Stimulated activated CD8-positive, alpha-beta memory T cell treated with anti-CD3 and anti-CD28 coated beads, Interleukin-4, amount 100 ng/mL, for 1 hour (primary cell): ENCODE measurements at places on chromosomes 2 and 18.

- no peak for DNase-seq
Measured at GRCh38 chr2:191298306-191298705, 53.1 kb downstream of the MYO1B start.

GRCh38 chr18:49459404-49460171, 857 bp downstream of the DYM start:
- no peak for DNase-seq

GRCh38 chr2:126703311-126703710, 47.4 kb downstream of the GYPC start:
- DNase-seq: no peak

DNA sequence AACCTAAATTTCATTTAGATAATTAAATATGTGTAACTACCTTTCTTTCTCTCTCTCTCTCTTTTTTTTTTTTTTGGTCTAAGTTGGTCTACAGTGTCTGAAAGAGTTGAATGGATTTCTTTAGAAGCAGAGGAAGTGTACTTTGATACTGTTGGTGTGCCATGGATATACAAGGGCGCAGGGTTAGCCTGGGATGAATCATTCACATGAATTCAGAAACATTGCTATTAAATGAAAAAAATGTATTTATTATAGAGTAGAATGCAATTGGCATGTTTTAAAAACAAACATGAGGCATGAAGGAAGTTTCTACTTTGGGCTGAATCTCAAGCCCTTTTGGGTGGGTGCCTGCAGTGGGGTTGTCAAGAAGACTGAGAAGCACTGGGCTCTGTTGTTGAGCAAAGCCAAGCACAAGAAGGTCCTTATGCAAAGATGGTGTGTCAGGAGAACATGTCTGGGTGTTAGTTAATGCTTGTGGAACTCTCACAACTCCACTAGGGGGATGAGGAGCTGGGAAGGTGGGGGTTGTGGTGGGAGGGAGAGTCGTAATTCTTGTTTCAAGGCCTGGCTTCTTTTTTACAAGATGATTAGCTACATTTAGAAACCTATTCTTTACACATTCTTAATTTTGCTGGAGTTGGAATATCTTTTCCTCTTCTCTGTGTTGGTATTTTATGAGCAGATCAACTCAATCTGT, 57.9 kb downstream of the LYPD6 start:
- no peak for DNase-seq

- DNase-seq: no peak
Measured at GRCh38 chr2:235002198-235003095, 50.6 kb downstream of the SH3BP4 start.

GRCh38 chr2:29628862-29629261, 292.5 kb downstream of the ALK start:
- DNase-seq: no peak
